CD4-positive, alpha-beta T cell treated with Interleukin-15 for 1 hour (primary cell): ENCODE measurements at places on chromosomes 5 and 9.

DNA sequence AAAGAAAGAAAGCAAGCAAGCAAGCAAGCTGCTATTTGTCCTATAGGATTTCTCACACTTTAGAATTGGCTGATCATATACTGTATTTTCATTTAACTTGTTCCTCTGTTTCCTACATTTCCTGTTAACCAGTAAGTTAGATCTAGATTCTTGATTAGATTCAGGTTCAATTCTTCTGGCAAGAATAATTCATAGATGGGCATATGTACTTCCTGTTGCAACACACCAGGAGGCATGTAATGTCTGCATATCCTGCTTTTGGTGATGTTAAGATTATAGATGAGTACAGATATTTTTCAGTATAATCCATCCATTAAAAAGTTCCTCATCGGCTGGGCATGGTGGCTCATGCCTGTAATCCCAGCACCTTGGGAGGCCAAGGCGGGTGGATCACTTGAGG, 10.8 kb upstream of the KIF27 start:
- DNase-seq: no peak

DNA sequence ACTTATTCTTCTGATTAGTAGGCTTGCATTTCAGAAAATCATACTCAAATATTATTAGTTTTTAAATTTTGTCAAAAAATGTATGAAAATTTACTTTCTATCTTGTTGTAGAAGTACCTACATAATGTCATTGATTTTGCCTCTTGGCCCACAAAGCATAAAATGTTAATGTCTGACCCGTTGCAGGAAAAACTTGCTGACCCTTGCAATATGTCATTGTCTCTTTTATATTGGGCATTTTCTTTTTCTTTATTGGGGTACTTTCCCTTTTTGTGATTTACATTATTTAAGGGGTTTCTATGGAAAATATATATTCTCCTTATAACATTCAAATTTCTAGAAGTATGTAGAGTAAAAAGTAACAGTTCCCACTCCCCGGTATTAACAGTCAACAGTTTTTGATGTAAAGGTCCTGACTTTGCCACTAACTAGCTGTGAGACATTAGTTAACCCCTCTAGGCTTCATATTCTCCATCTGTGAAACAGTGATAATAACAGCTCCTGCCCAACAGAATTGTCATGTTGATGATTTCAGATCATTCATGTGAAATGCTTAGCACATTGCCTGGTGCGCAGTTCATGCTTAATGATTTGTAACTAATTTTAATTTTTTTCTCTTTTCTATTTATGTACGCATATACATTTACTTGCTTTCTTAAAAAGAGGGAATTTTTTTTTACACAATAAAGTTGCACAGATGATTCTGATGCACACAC, 243.2 kb downstream of the ARHGAP26 start:
- DNase-seq: no peak

DNA sequence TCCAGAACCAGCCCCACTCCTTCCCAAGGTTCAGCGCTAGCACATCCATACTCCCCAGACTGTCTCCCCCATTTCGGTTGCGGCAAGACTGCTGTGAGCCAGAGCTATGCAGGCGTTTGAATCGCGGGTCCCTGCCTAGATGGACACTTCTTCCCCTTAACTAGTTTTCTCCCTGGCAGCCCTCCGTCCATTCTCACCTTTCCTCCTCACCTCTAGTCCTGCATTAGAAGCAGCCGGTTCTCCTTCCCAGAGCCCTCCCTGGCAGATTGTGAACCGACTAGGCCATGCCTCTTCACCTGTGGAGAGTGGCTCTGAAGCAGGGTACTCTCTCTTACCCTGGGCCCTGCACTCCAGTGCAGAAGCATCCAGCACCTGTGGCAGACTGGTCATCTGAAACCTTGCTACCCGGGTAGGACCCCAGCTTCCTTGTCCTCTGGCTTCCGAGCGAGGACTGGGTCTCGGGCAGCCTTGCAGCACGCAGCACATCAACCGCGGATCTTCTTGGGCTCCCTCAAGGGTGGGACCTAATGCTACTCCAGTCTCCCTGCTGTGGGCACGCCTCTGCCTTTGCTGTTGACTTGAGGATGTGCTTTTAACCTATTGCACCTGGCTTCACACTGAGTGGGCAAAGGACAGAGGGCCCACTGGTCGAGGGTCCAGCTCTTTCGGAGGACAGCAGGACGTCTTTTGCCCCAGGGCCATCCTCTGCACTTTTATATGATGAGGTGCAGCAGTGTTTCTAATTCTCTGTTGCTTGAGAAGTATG, 183.6 kb downstream of the AOPEP start:
- DNase-seq: no peak

DNA sequence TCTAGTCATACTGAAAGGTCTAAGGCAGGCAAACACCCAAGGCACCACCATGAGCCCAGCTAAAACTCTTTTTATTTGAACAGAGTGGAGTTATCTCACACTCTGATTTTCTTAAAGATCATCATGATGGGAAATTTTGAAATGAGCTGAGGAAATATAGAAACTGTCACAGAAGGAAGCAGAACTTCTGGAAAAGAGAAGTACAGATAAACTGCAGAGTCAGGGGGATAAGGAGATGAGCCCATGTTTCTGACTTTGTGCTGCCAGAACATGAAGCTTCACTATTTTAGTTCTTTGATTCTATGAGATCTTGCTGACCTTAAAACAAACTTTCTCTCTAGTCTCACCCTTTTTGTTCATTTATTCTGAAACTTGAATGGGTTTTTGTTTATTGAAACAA, 406.5 kb upstream of the EDIL3 start:
- DNase-seq: no peak

GRCh38 chr5:132000677-132001453, 10.6 kb downstream of the ACSL6 start:
- peak; percentile 33 for DNase-seq

DNA sequence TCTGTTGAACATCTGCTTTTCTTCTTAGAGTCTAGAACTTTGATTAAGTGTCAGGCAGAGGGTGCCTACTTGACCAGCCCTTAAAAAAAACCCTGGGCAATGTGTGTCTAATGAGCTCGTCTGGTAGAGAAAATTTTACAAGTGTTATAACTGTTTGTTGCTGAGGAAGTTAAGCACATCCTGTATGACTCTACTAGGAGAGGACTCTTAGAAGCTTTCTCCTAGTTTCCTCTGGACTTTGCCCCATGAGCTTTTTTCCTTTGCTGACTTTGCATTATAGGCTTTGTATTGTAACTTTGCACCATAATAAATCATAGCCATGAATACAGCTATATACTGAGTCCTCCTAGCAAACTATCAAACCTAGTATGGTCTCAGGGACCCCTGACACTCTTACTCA, 39.4 kb downstream of the GNG10 start:
- DNase-seq: no peak

- DNase-seq: no peak
Observed at GRCh38 chr9:37678789-37679273, 28.1 kb downstream of the FRMPD1 start.

GRCh38 chr5:42555797-42556196, 132.6 kb downstream of the GHR start:
- no peak for DNase-seq

GRCh38 chr9:115884846-115885245, 268.7 kb upstream of the PAPPA start:
- DNase-seq: no peak

DNA sequence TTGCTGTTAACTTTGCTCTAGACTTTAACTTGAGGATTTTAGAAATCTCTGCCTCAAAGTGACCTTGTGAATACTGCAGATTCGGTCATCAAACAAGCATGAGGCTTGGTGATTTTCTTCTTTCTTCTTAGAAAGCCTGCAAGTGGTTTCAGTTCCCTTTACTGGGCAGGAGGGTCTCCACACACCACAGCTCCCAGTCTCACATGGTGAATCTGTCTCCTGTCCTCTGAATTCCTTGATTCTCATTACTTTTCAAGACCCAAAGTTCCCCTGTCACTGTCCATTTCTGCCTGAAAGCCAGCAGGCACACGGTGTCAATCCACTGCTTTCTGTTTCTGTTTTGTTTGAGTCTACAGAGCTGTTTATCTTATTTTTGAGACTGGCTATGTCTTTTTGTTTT, 14.1 kb downstream of the HSPB3 start:
- DNase-seq: no peak

GRCh38 chr9:81626511-81626910, 62.8 kb downstream of the TLE1 start:
- no peak for DNase-seq

- no peak for DNase-seq
Observed at GRCh38 chr9:81964218-81965171, 21.2 kb downstream of the SPATA31D3 start.

- no peak for DNase-seq
Observed at GRCh38 chr9:6219981-6220380, 4.4 kb downstream of the IL33 start.

DNA sequence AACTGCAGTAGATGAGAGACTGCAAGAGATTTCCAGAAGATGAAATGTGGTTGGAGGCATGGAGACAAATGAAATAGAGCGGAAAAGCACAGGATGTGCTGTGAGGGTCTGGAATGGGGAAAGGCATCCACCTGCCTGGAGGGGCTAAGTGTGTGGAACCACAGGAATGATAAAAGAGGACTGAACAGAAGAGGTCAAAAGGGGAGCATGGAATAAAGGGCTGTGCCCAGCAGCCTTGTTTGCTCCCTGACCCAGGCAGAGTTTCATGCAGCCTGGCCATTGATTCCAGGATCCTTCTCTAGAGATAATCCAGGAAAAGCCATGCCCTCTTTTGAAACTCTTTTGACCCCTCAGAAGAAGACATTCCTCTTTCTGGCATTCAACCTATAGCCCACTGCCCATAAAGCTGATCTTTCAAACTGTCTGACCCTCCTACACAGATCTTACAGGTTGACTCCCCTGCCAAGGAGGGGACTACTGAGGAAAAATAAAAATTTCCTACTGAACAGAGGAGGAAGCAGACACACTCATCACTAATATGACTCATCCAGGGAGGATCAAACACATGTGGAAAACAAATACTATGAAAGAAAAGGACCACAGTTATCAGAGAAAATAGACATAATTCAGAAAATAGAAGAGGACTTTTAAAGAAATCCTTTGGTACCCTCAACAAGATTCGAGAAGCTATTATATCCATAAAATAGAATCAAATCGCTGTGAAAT, 273.5 kb upstream of the PCSK5 start:
- no peak for DNase-seq

DNA sequence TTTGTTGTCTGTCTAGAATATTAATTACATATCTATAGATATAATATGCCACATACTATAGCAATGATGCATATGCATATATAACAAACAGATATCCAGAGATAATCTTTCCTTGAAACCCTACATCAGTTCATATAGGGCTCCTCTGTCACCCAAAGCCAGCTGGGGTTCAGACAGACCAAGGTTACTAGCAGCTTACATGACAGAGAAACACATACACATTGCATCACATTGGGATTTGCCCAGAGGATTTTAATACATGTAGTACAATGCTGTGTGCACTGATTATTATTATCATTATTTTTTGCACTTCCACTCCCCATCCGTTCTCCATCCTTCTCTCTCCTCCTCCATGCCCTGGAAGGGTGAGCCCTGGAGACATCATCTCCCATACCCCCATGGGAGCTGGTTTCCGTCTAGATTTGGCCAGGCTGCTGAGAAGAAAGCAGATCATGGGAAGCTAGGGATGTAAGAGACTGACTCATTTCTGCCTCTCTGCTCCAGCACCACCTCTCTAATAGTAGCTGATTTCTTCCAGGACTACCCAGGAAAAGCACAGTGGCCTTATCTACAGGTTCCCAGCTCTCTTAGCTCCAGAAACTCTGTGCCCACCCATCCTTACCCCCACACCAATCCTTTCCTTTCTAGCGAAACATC, 23.3 kb downstream of the FST start:
- DNase-seq: no peak

GRCh38 chr5:149635394-149635793, 54.1 kb downstream of the ARHGEF37 start:
- DNase-seq: no peak

DNA sequence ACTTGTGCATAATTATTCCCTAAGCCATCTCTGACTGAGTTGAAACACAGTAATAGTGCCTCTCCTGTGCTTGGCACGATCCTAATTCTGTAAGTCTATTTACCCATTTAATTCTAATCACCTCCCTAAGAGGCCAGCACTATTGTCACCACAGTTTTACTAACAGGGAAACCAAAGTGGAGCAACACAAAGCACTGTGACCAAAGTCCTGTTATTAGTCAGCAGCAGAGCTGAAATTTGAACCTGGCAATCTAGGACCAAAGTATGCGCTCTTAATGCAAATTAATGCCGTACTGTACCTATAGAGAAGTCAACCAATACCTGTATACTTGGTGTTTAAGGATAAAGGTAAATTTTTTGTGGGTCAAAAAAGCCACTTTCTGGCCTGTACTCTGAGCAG, 77.1 kb upstream of the CNTLN start:
- no peak for DNase-seq

DNA sequence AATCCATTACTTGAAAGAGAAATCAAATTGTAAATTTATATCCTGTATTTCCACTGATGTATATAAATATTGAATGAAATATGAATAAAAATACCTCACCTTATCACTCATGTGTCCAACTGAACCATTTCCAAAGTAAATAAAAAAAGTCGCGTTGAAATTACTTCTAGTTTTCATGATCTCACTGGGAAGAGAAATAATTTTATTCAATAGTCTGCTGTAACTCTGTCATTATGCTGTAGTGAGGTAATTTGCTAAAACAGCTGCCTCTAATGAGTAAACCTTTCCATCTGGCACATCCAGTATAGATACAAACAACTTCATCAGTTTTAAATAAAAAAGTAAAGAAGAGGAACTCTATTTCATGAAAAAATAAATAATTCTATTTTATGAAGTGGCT, 611.5 kb downstream of the ZNF608 start:
- no peak for DNase-seq

DNA sequence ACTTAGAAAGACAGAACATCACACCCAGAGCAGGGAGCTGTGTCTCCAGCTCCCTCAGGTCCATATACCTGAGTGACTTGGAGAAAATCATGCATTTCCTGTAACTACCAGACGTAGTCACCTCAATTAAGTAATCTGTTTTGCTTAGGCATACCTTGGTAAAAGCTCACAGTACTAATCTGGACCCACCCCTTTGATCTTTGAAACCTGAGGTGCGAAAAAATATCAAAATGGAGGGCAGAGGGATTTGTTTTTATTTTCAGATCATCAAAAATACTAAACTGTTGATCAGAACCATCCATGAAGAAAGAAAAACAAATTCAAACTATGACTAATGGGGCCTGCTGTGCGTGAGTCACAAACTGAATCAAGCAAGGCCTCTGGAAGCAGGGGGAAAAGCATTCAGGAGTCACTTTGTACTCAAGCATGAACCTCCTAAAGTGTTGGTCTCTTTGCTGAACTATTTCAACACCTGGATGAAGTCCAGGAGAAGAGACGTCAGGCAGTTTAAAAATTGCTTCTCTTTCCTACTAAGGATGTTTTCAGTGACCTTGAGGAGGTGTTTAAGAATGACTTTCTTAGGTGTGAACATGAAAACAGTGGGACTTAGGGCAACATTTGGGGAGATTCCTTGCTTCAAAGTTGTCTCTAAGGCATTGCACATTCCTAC, 76.3 kb downstream of the MUSK start:
- DNase-seq: no peak

DNA sequence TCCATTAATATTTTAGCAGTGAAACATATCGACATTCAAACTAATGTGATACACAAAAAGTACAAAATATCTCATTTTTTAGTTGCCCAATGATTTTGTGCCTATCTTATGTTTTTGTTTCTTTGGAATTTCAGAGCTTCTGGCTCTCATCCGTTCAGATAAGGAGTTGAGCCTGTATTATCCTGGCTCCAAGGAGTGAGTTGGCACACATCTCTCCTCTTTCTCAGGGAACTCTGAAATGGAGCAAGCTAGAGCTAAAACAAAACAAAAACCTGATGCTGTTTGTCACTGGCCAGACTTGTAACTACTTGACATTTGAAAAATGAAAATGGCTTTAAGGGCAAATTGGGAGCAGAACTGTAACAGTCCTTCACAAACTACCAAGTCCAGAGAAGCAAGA, 131.3 kb upstream of the SLC28A3 start:
- no peak for DNase-seq
